Dorsolateral prefrontal cortex (tissue), 122 donors: ENCODE measurements at places on chromosomes 2 and 18. TPM values are rescaled to one million over a fixed set of nuclear protein-coding genes. Genes with fewer than 3 reads are reported as not detected.

Gene POTEC
- total RNA-seq: not detected

Gene EFHD1
- total RNA-seq: 308 TPM

DNA sequence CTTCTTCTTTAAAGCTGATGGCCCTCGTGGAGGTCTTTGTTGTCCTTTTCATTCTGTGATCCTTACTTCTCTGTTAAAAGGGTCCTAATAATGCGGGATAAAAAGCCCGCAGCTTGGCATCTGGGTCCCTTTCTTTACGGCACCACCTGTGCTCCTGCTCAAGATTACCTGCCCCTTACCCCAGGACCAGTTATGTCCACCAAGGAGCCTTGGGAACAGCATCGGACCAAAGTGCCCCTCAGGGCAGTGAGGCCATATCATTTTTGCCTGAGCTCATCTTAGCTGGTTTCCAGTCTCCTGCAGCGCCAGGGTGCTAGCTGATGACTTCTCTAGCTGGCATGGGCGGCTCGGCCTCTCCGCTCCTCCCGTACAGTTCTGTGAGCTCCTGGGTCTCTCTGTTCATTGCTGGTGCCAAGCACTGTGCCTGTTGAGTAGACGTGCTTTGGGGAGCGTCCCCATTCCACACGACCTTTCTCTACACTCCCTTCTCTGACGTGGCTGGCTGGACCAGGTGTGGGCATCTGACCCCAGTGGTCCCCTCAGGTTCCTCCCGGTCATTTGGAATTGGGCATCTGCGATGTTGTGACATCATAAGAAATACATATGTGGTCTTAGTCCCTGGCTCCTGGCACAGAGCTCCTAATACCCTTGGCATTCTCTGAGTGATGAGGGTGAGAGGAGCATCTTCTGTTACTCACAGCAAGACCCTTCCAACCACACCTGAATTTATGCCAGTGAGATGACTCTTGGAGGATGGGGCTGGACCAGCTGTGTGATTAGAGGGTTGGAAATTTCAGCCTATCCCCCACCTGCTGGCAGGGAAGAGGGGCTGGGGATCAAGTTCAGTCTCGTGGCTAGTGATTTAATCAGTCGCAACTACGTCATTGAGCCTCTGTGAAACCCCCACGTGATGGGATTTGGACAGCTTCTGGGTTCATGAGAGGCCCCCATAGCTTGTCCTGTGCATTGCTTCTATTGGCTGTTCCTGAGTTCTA, 134.2 kb upstream of the HS6ST1 start:
- no peak for DNase-seq

DNA sequence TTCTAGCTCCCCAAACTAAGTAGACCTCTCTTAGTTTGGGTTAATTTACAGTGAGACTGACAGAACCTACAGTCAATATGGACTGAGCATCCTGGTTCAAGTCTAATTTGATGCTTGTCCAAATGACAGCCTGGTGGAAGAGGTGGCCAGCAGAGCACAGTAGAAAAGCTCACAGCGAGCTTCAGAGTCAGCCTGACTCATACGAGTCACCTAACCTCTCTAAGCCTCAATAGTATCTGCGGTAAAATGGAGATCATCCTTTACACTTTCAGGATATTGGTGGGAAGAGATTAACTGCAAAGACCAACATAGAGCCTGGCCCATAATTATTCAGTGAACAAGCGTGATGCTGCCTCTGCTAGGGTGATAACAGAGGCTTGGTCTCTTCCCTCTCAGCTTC, 54.5 kb downstream of the DOCK10 start:
- no peak for DNase-seq

- DNase-seq: peak; percentile 46
These were observed 42.3 kb upstream of the ATIC start for GRCh38 chr2:215269397-215270117.

GRCh38 chr2:138744713-138745112, 35.5 kb downstream of the NXPH2 start:
- DNase-seq: no peak

- no peak for DNase-seq
These were observed 12.4 kb upstream of the GPD2 start for GRCh38 chr2:156423674-156424282.

- DNase-seq: no peak
These were observed 5.9 kb upstream of the POLE4 start for GRCh38 chr2:74952575-74952974.
